Activated CD8-positive, alpha-beta memory T cell treated with anti-CD3 and anti-CD28 coated beads for 4 hours (primary cell): ENCODE measurements at places on chromosomes 11 and 22.
A peak's percentile ranks its signal among the peaks of the same experiment; 100 is the strongest.

GRCh38 chr22:31917227-31917921 is 27.0 kb upstream of the YWHAH start:
- no peak for DNase-seq

- no peak for DNase-seq
Measured at GRCh38 chr11:112863305-112863704, 97.9 kb upstream of the NCAM1 start.

- DNase-seq: no peak
Measured at GRCh38 chr22:19480173-19480568, 451 bp downstream of the CDC45 start.

GRCh38 chr11:110958216-110958615 is 246.0 kb upstream of the ARHGAP20 start:
- DNase-seq: no peak

- DNase-seq: no peak
Measured at GRCh38 chr11:1062075-1062820, 12.4 kb upstream of the MUC2 start.

DNA sequence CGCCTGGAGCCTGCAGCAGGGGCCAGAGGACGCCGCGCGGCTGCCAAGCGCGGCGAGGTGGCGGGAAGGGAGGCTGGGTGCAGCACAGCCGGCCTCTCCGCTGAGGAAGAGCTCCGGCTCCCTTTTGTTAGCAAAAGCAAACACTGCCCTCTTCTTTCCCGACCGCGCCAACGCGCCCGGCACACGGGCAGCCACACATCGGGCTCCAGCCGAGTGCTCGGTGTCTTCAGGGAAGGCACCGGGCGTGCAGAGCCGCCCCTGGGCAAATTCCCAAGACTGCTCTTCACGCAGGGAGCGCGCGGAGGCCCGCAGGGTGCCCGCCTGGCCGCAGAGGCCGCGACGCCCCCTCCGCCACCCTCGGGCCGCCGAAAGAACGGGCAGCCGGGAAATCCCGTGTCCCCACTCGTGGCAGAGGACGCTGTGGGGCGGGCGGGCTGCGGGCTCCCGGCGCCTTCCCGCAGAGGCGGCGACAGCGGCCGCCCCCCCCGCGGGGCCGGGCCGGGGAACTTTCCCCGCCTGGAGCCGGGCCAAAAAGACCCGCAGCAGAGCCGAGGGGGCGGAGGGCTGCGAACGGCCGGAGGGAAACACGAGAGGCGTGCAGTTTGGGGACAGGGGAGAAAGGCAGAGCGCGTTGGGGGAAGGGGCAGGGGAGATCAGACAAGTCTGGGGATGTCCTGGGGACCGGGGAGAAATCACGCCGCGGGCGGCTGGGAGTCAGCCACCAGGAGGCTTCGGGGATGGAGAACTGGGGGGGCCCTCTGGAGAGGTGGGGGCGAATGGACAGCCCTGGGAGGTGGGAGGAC is 931 bp downstream of the CADM1 start:
- no peak for DNase-seq

DNA sequence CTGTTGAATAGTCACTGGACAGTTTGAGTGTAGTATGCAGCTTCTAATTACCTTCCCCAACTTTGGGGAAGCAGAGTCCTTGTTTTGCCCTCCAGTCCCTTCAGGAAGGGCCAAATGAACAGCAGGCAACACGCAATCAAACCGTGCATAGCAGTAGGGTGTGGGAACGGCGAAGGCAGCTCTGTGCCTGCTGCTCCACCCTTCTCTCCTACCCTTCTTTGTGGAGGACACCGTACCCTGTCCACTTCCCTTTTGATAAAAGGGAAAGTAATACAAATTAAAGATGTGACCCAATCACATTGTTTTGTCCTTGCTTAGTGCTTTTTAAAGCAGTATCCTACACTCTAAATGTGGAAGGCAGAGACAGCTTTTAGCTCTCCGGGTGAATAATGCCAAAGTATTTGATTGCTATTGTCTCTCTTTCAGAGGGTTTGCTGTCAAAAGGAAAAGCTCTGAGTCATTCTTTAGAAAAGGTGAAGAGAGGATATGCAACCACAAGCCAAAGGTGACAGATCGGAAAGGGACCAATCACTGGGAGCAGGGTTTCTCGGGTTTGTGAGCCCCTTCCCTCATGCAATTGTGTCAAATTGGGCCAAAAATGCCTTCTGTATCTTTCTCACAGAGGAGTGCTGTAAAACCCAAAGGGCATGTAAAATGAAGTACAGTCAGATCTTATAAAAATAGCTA is 407.3 kb upstream of the CCDC90B start:
- no peak for DNase-seq

- no peak for DNase-seq
Measured at GRCh38 chr22:17369439-17370025, at the start of gene CECR2. TSS of gene CECR2 (plus strand) at chr22:17369460. CDS start at chr22:17369784, 324 bp downstream.

DNA sequence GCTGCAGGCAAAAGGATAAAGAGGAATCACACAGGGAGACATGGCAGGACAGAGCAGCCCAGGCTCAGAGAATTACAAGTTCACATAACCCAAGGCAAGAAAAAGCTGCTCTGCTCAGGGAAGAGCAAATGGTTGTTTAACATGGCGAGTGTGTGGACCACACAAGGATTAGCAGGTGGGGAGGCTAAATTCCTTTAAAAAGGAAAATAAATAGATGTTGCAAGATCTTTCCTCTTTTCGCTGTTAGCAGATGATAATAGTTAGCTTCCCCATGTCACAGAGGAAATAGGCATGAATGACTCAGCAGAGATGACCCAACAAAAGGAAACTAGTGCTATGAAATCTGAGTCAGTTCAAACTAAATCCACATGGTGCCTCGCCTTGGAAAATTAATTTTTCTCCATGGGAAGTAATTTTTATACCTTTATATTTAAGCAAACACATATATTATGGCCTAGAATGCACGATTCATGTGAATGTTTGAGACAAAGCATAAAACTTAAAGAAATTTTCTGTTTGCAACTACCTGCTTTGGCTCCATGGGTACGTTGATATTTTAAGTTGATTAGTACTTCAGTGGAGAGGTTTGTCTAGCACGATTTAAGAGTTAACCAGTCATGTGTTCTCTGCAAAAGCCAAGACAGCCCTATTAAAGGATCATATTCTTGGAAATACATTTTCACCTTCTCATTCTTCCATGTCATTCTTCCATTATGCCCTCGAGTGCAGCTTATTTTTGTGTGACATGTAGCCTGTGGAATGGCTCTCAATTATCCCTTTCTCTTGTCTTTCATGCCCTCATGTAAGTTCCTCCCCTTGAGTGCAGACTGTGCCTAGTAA is 38.5 kb upstream of the FJX1 start:
- no peak for DNase-seq

DNA sequence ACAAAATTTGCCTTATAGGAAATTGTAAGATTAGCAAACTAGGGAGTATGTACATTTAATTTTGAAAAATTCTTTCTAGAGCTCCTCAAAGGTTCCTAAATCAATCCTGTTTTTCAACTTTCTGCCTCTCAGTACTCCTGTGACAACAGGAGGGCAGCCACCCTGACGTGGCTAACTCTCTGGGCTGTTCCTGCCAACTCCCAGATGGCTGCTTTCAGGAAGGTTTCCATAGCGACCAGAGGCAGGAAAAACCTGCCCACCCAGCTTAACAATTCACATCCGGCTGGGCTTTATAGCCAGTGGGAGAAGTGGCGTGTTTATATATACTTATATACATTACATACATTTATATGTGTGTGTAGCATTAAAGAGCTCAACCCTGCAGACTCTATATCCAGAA is 26.5 kb downstream of the SGSM3 start:
- DNase-seq: no peak

DNA sequence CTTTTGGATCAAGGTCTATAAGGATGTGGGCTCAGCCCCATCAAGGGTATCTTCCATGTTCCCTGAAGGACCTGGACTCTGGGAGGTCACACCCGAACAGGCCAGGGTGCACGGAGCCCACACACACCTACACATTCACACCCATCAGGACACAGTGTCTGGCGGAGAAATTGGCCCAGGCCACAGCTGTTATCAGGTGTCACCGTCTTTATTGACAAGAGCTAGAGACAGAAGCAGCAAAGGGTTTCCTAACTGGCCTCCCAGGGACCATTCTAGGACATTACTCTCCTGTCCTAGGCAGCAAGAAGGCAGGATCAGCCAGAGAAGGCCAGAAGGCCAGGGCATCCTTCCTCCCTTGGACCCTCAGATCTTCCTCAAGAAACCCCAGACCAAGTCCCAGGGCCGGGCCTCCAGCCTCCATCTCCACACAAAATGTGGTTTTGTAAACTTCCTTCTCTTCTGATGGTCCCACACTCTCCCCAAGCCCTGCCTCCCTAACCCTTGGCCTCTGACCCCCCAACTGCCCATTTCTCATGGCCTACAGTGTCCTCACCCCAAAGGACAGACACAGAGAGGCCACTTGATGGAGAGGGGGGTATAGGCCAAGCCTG is 8.1 kb downstream of the SSTR3 start:
- no peak for DNase-seq

- no peak for DNase-seq
Measured at GRCh38 chr11:119496997-119497396, 74.0 kb upstream of the THY1 start.

- no peak for DNase-seq
Measured at GRCh38 chr11:2320568-2321310, 18.9 kb downstream of the TSPAN32 start.

- DNase-seq: no peak
Measured at GRCh38 chr22:26667140-26667539, 9.8 kb downstream of the MIAT start.

DNA sequence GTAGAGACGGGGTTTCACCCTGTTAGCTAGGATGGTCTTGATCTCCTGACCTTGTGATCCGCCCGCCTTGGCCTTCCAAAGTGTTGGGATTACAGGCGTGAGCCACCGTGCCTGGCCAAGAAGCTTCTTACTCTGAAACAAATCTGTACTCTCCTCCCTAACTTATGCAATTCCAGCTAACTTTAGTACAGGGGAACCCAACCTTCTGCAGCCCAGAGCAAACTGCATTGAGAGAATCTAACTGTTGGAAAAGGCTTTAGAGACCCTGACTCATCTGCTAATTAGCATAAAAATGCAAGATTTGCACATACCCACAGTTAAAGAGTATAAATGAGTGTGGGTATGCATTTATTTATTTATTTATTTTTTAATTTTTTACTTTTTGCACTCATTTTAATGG is 64.8 kb downstream of the APOL5 start:
- no peak for DNase-seq

GRCh38 chr11:9719566-9720289 is 55.9 kb downstream of the SWAP70 start:
- no peak for DNase-seq

GRCh38 chr22:46011627-46012181 is 34.7 kb upstream of the WNT7B start:
- DNase-seq: no peak

- no peak for DNase-seq
Measured at GRCh38 chr11:94826415-94826814, 58.3 kb downstream of the AMOTL1 start.

DNA sequence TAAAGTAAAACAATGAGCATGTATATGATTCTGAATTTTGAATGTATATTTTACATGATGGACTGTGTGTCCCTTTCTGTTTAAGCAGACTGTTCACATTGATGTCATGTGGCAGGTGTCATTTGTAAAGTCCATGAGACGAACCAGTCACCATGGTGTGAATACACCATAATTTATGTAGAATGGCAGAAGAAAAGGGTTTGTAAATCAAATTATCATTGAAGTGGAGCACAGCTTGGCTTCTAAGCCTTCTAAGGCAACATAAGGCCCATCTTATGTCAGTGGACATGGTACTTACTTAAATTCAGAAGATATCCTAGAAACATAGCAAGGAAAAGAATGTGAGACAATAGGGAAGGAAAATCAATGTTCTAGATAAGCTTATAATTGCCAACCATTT is 4.4 kb downstream of the MAP6 start:
- no peak for DNase-seq

GRCh38 chr11:63933459-63933858 is 5.3 kb upstream of the NAA40 start:
- no peak for DNase-seq

- no peak for DNase-seq
Measured at GRCh38 chr11:61120706-61121191, 18.5 kb downstream of the CD5 start.

GRCh38 chr11:75533896-75534258 is 8.1 kb upstream of the GDPD5 start:
- no peak for DNase-seq

GRCh38 chr11:72244361-72245262 is 636 bp upstream of the PHOX2A start:
- DNase-seq: no peak

DNA sequence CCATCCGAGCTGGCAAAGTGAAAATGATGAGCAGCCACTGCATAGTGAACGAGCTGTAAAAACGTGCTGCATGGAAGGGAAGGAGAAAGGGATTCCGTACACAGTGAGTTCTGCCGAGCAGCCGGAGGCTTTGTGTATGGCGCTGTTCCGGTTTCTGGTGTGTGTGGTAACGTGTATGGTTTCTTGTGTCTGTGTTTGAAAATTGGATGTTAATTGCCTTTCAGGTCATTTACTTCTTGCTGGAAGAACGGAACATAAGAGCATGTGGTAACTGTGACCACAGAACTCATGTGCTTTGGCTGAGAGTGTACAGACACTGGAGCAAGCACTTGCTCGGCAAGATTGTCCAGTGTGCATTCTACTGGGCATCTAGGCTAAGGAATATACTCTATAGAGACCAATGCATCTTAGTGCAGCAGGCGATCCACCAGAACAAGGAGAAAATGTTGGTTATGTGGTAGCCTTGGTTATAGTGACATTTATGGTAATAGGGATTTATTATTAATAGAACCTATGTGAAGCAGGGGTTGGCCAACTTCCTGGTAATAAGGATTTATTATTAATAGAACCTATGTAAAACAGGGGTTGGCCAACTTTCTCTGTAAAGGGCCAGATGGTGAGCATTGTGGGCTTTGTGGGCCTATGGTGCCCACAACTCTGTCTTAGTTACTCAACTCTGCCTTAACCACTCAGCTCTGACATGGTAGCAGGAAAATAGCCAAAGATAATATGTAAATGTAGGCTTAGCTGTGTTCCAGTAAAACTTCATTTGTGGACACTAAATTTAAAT is 49.2 kb downstream of the GRAMD1B start:
- no peak for DNase-seq

DNA sequence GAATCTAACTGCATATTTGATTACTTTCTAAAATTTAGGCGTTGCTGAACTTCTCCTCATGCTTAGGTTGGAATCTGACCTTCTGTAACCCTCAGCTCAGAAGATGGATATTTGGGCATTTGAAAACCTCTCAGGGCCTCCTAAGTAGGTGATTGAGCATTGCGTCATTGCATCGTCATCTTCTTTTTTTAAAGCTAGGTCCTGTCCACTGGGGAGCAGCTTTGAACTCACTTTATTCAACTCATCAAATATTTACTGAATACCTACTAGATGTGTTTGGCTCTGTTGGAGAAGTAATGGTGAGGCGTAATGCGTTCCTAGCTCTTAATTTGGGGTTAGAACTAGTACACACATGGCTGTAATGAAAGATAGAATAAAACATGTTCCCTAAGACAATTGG is 56.8 kb downstream of the ZBTB16 start:
- no peak for DNase-seq

- DNase-seq: peak; percentile 12
Measured at GRCh38 chr11:120108154-120108784, 29.6 kb downstream of the TRIM29 start.

- DNase-seq: no peak
Measured at GRCh38 chr22:22960307-22960706, 72.7 kb downstream of the IGLL5 start.

- DNase-seq: no peak
Measured at GRCh38 chr11:72251614-72252013, 7.6 kb upstream of the PHOX2A start.
